ENCODE measurements at places on chromosomes 11 and 22. TPM values are rescaled to one million over a fixed set of nuclear protein-coding genes. Genes with fewer than 3 reads are reported as not detected.

GRCh38 chr22:26054841-26055605 is 114.2 kb upstream of the SEZ6L start:
- H3K36me3 ChIP-seq = no peaks in the 10 kb centered on the region
- no peaks in the 10 kb centered on the region for H3K4me1 ChIP-seq
- H3K27me3 ChIP-seq = no peaks in the 10 kb centered on the region
- H3K4me3 ChIP-seq = no peak overlapping the region
- DNase-seq = no peak
- H3K27ac ChIP-seq = no peak overlapping the region

GRCh38 chr11:10984250-10984649 is 126.4 kb upstream of the ZBED5 start:
- H3K27me3 ChIP-seq = no peaks in the 10 kb centered on the region
- H3K27ac ChIP-seq = no peak overlapping the region
- no peak overlapping the region for H3K4me3 ChIP-seq

DNA sequence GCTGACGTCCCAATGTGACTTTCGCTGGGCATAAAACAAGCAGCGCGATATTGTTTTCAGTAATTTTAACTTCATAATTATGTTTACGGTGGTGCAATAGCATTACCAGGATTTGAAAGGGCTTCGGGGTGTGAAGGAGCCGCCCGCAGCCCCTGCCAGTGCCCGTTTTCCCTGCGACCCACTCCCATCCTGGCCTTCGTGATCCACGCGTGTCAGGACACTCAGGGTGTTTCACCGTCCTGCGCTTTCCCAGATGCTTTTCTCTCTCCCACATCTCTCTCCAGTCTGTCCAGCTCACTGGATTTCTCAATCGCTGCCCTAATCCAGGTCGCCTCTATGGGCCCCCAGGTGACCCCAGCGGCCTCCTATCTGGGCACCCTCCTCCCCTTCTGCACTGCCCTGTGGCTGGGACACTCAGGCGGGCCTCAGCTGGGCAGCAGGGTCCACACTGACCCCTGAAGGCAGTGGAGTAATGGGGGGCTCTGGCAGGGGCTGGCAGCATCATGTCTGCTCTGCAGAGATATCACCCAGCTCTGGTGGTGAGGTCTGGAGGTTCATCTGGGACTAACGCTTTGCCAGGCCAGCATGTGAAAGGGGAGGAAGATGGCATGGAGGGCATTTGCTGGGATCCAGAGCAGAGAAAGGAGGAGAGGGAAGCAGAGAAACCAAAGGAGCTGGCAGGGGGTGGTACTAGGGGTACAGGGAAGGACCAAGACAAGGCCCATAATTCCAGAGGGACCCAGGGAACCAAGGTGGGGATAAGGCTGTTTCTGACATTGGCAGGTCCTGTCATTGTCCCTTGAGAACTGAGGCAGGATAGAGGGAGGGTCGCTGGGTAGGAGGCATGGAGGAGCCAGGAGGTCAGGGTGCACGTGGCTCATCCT is 622.8 kb downstream of the BRD1 start:
- H3K27me3 ChIP-seq = no peaks in the 10 kb centered on the region
- H3K36me3 ChIP-seq = no peaks in the 10 kb centered on the region
- no peak overlapping the region for H3K4me3 ChIP-seq
- DNase-seq = no peak
- no peaks in the 10 kb centered on the region for H3K4me1 ChIP-seq

DNA sequence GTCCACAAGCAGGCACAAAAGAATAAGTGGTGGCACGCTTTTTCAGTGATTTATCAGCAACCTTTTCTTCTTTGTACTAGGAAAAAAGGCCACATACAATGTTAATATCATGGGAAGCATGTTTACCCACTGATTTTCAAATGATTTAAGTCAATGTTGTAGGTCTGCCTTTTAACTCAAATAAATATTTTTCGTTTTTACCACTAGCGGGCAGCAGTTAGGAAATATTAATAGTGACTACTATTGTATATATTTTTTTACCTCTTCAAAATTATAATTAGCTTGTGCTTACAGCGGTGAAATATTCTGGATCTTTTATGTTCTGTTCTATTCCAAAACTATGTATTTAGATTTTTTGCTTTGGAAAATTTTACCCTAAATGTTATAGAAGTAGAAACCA is 6.4 kb upstream of the SLC17A6 start:
- no peaks in the 10 kb centered on the region for H3K36me3 ChIP-seq
- no peaks in the 10 kb centered on the region for H3K27me3 ChIP-seq
- no peak for DNase-seq
- H3K4me1 ChIP-seq = no peaks in the 10 kb centered on the region
- no peak overlapping the region for H3K4me3 ChIP-seq

DNA sequence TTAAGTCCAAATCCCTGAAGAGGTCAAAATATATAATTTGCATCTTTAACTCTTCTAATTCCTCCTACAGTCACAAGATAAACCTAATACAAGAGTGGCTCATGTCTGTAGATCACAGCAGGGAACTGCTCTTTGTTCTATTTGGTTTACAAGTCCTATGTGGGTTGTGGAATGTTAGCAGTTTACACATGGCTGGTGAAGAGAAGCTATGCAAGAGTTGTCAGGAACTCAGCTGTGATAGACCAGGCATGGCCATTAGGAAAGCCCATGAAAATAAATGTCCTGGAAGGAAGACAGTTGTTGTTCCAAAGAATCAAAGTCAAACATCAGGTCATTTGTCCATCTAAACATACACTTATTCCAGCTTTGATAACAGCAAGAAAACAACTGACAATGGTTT is 312.4 kb upstream of the PITPNB start:
- DNase-seq = no peak
- no peaks in the 10 kb centered on the region for H3K36me3 ChIP-seq
- H3K4me3 ChIP-seq = no peak overlapping the region

GRCh38 chr11:57348636-57349313 is 10.6 kb downstream of the P2RX3 start:
- no peaks in the 10 kb centered on the region for H3K4me1 ChIP-seq
- DNase-seq = no peak
- H3K27me3 ChIP-seq = no peaks in the 10 kb centered on the region
- no peak overlapping the region for H3K4me3 ChIP-seq

DNA sequence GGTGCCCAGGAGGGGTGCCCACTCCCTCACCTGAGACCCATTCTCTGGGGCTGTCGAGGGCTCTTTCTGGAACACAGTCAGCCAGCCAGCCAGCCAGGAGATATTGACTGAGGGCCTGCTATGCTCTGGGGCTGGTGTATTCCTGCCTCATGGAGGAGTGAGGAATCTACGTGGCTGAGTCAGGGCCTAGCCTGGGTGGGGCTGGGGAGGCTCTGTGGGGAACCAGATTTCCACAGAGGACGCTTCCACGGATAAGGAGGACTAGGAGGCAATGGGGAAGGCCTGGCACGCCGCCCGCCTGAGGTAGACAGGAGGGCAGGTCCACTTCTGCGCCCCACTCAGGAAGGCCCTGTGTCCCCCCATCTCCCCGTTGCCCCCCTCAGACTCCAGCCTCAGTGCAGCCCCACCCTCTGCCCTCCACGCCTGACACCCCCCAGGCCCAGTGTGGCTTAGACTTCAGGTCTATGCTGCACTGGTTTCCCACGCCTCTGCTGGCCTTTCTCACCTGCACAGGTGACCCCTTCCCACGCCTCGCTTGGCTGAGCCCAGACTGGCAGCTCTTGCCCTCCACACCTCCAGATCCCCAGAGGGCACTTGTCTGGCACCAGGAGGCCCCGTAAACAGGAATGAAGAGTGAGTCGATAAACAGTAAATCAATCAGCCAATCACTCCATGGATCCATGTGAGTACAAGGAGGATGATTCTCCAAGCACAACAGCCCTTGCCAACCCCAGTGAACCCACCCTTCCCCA is 37.5 kb downstream of the MACROD1 start:
- H3K4me1 ChIP-seq = peaks cover 24% of the 10 kb centered on the region
- no peak overlapping the region for H3K4me3 ChIP-seq
- H3K36me3 ChIP-seq = no peaks in the 10 kb centered on the region
- no peak overlapping the region for H3K27ac ChIP-seq

GRCh38 chr11:126597041-126597440 is 241.6 kb downstream of the ST3GAL4 start:
- DNase-seq = peak; percentile 36
- H3K27me3 ChIP-seq = no peaks in the 10 kb centered on the region
- no peak overlapping the region for H3K4me3 ChIP-seq
- no peak overlapping the region for H3K27ac ChIP-seq
- no peaks in the 10 kb centered on the region for H3K36me3 ChIP-seq

- no peak for DNase-seq
- H3K4me3 ChIP-seq = no peak overlapping the region
- no peak overlapping the region for H3K27ac ChIP-seq
- no peaks in the 10 kb centered on the region for H3K27me3 ChIP-seq
Observed at GRCh38 chr11:104881117-104881794, 17.0 kb downstream of the CASP12 start.

- H3K4me3 ChIP-seq = peak overlapping the region; percentile 72
- H3K27me3 ChIP-seq = no peaks in the 10 kb centered on the region
- peak; percentile 88 for DNase-seq
- peaks cover 44% of the 10 kb centered on the region for H3K4me1 ChIP-seq
Observed at GRCh38 chr11:64226507-64227051, 505 bp downstream of the NUDT22 start.

DNA sequence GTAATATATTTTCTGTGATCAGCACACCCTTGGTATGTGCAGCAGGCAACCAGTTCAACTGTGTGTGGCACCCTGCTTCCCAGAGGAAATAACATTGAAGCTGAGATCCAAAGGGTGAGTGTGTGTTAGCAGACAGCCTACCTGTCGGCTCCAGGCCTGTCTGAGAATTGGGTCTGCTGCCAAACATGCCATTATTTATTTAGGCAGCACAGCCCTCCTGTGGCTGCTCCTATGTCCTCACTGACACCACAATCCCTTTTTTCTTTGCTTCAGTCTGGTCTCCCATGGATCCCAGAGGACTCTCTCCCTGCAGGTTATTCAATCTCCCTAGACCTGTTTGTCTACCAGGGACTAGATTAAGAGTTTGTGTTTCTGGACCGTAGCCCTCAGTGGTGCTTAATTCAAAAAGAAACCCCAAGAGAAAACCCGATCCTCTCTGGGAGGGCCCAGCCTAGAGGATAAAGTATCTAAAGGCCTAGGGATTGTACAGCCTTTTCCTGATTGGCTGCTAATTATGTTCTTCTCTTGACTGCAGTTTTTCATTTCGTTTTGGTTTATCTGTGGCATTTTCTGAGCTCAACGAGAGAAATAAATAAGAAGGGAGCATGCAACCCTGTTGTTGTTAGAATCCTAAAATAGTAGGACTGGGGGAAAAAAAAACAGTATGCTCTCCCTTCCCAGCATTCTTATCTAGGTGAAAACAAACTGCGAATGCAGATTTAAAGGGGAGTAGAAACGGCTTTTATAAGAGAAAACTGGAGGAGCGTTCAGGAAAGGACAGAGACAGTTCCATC is 24.1 kb downstream of the KCNE3 start:
- no peaks in the 10 kb centered on the region for H3K36me3 ChIP-seq
- no peak overlapping the region for H3K27ac ChIP-seq
- peak; percentile 68 for DNase-seq
- H3K27me3 ChIP-seq = no peaks in the 10 kb centered on the region

GRCh38 chr11:11211186-11211585 is 141.9 kb downstream of the CSNK2A3 start:
- DNase-seq = no peak
- H3K27ac ChIP-seq = no peak overlapping the region
- no peaks in the 10 kb centered on the region for H3K36me3 ChIP-seq

DNA sequence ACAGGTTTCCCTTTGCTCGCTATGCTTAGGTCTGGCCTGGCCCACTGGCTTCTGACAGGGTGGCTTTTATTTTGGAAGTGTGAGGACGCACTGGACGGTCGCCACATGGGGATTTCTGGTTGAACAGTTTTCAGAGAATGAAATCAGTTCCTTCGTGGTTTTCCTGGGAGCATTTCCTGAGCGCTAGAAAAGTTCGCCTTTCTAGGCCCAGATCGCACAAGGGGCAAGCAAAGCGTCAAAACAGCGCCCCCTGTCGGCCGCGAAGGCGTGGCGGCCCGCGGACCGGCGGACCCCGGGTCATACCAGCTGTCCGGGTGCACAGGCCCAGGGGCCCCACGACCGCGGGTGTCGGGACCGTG is 12.7 kb upstream of the CYP2R1 start:
- H3K27ac ChIP-seq = peak overlapping the region; percentile 67
- peak; percentile 83 for DNase-seq
- peak overlapping the region; percentile 71 for H3K4me3 ChIP-seq
- H3K36me3 ChIP-seq = no peaks in the 10 kb centered on the region
- H3K27me3 ChIP-seq = no peaks in the 10 kb centered on the region

DNA sequence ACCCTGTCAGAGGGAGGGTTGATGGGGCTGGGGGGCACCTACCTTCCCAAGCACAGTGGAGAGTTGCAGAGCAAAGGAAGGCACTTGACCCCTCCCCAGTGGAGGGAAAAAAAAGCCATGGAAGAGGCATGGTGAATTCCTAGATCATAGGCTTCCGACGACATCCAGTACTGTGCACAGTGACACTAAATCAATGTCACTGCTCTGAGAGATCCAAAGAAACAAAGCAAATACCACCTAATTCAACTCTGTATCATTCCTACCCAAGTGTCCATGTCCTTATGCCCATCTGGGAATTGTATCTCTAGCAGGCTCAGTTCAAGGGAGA is 344.2 kb upstream of the NCAM1 start:
- H3K27me3 ChIP-seq = no peaks in the 10 kb centered on the region
- H3K4me3 ChIP-seq = no peak overlapping the region
- DNase-seq = no peak
- H3K4me1 ChIP-seq = no peaks in the 10 kb centered on the region

DNA sequence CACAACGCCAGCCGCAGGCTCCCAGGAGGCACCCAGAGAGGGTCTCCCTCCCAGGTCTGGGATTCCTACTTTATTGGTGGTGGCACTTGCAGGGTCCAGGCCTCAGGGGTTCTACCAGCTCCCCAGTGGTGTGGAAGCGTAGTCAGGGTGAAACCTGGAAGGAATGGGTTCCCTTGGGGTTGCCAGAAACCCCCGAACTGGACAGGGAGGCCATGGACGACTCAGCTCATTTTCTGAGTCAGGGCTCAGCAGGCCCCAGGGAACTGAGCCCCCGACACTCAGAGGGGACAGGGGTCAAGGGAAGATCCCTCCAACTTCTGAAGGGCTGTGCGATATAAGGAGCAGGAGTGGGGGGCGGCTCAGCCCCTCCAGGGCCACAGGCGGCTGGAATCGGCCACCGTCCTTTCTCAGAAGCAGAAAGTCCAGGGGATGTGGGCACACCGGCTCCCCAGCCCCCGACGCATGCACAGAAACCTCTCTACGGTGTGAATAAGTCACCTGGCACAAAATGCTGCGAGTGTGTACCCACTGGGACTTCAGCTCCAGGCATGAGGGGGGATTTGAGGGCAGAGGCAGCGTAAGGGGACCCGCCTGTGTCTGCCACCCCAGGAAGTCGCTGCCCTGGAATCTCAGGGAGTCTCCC is 25.1 kb downstream of the MRGPRG start:
- no peak for DNase-seq
- H3K36me3 ChIP-seq = no peaks in the 10 kb centered on the region
- no peaks in the 10 kb centered on the region for H3K4me1 ChIP-seq

Gene MYRF
- total RNA-seq = 51.4 TPM

Gene CHRNA10
- total RNA-seq = 0.89 TPM

Gene HEPN1
- total RNA-seq = not detected

Gene FIBP
- total RNA-seq = 46.8 TPM

Gene DGCR6
- total RNA-seq = 3.3 TPM

Gene FGF19
- total RNA-seq = 0.24 TPM
